Activated naive CD4-positive, alpha-beta T cell (primary cell): ENCODE measurements at places on chromosomes 6 and 20.
A peak's percentile ranks its signal among the peaks of the same experiment; 100 is the strongest.

- DNase-seq, result no peak
Measured at GRCh38 chr20:46315311-46315710, 7.0 kb upstream of the CDH22 start.

DNA sequence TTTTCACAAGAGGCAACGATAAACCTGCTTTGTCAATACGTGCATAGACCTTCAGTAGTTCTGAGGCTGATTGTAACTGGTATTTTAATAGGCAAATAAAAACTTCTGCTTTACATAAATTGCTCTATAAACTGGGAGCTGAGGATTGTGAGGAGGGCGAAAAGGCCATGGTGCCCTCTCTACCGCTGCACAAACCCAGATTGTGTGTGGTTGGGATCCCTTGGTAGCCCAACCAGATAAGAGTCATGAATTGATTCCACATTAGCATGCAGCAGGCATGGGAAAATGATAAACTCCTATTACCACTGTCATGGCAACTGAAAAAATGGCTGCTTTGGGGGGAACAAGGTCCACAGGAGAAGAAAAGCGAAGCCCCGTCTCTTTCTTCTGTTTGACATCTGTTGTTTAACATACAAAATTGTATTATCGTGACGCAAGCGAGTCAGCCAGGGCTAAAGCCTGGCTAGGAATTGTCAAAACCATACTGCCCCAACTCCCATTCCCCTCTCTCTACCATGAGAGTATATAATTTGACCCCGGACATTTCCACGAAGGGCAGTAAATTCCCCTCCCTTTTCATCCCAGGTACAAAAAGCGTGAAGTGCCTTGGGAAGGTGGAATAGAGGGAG lies 157.8 kb upstream of the SALL4 start:
- DNase-seq, result no peak

GRCh38 chr6:10465629-10466499 lies 51.0 kb upstream of the TFAP2A start:
- DNase-seq, result no peak

DNA sequence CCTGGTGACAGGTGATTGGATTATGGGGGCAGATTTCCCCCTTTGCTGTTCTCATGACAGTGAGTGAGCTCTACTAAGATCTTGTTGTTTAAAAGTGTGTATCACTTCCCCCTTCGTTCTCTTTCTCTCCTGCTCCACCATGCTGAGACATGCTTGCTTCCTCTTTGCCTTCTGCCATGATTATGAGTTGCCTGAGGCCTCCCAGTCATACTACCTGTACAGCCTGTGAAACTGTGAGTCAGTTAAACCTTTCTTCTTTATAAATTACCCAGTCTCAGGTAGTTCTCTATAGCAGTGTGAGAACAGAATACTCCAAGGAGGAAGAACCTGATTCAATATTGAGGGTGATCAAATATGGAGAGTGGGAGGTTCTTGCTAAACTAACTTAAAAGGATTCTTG lies 724.9 kb downstream of the DOK5 start:
- no peak for DNase-seq

DNA sequence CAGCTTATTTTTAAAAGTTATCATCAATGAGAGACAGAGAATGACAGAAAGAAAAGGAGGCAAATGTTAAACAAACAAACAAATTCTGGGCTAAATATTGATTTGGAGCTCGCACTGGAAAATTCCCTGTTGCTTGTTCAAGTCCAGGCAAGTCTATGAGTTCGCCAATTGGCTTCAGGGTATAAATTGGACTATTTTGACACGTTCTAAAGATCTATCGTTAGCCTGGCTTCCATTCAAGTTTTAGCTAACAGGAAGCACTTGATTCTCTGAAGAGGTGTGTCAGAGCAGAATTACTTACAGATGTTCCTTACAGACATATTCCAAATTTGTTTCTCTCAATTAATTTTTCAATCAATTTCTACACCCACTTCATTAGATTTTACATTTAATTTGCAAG lies 15.8 kb upstream of the RFPL4B start:
- DNase-seq, result no peak

- DNase-seq, result no peak
Measured at GRCh38 chr20:48489046-48489463, 338.7 kb downstream of the PREX1 start.

DNA sequence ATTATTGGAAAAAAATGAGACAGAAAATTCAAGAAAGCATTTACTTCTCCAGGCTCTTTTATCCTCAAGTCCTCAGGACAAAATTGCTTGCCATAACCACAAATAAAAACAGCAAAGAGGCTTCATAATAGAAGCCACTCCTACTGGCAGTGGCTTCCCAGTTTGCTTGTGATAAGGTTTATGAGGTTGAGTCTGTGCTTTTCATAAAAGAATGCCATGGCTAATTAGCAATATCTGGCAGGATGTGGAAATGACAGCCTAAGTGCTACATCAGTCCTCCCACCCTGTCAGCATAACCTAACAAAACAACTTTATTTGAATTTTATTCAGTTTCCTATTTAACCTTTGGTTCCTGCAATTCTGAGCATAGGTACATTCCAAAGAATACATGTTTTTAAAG lies 80.9 kb upstream of the HTR1E start:
- DNase-seq, result no peak

- DNase-seq, result no peak
Measured at GRCh38 chr6:147366290-147366689, 142.2 kb upstream of the SAMD5 start.

DNA sequence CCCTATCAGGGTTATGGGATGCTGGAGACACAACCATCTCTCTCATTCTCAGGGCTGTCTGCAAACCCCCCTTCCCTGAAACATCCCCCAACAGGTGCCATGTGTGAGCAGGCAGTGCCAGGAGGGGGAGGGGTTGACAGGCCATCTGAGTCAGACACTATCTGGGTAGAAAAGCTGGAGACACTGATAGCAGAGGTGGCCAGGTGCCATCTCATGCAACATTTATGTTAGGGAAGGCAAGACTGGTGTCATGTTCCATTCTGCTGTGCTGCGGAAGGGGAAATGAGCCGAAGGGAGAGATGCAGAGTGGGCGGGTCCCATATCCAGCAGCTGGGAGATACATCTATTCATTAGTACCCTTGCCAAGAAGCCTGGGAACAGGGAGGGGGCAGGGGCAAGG lies 3.5 kb downstream of the LHFPL5 start:
- no peak for DNase-seq

GRCh38 chr6:14857501-14857900 lies 388.4 kb upstream of the JARID2 start:
- peak; percentile 49 for DNase-seq

GRCh38 chr6:124958149-124958548 lies 4.1 kb upstream of the RNF217 start:
- no peak for DNase-seq

DNA sequence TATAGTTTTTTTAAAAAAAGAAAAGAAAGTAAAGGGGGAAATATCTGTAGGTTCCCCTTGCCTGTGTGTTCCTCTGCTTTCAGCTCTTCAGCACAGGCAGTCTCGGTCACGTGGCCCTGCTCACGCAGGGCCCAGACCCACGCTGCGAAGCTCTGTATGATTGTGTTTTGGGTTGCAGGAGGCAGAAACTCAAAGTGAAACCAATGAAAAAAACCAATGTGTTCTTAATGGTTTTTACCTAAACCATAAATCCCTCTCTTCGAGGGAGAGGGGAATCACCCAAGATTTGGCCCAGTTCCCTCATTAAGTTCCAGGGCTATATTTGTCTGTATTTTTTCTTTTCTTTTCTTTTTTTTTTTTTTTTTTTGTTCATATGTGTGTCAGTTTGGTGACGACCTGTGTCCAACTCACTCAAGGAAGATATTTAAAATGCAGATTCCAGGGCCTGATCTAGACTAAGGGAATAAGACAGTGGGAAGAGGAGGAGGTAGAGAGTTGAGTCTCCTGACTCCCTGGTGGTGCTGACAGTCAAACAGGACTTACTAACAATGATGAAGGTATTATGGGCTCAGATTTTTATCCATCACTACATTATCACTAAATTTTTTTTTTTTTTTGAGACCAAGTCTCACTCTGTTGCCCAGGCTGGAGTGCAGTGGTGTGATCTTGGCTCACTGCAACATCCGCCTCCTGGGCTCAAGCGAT lies 33.8 kb upstream of the RREB1 start:
- peak; percentile 45 for DNase-seq

GRCh38 chr6:75791881-75792280 lies 42.8 kb downstream of the MYO6 start:
- no peak for DNase-seq

DNA sequence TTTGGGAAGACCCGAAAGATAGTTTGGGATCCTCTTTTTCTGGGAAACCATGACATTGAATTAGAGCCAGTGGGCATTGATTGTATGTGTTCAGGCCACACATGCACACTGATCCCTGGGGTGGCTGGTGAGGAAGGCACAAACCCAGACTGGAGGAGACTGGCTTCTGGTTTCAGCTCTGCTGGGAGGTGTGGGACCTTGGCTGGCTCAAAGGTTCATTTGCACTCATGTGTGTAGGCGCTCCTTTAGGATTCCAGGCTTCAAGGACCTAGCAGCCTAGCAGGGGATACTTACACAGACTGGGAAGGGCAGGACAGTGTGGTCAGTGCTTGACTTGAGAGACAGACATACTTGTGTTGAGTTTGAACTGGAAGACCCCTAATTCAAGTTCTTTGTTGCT lies 7.2 kb downstream of the RIN2 start:
- DNase-seq, result no peak

DNA sequence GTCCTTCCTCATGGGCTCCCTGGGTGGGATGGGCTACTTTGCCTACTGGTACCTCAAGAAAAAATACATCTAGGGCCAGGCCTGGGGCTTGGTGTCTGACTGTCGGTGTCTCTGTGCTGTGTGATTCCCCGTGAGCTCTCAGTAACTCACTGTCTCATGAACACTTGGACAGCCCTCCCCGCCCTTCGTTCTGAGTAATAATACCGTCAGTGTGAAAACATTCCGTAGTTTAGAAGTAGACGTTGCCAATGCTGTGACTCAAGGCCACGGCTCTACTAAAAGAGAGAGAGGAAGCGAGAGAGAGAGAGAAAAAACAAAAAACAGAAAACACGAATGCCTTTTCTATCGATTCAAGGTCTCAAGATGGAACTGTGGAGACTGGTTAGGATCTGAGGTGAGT lies 31.8 kb downstream of the FITM2 start:
- no peak for DNase-seq

- DNase-seq, result no peak
Measured at GRCh38 chr6:86331919-86332318, 605.4 kb upstream of the HTR1E start.

- DNase-seq, result no peak
Measured at GRCh38 chr20:60589623-60590022, 631.4 kb downstream of the CDH26 start.

DNA sequence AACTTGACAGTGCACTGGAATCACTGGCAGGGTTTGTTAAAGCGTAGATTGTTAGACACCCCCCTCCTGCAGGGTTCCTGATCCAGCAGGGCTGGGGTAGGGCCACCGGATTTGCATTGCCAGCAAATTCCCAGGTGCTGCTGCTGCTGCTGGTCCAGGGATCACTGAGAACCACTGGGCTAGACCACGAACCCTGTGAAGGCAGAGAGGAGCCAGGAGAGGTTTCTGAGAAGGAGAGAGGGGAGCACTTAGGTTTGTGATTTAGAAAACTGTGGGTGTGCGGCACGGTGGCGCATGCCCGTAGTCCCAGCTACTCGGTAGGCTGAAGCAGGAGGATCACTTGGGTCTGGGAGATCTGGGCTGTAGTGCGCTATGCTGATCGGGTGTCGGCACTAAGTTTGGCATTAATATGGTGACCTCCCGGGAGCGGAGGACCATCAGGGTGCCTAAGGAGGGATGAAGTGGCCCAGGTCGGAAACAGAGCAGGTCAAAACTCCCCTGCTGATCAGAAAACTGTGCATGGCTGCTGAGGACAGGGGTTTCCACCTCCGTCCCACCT lies 53.6 kb upstream of the FAM83D start:
- DNase-seq, result no peak

DNA sequence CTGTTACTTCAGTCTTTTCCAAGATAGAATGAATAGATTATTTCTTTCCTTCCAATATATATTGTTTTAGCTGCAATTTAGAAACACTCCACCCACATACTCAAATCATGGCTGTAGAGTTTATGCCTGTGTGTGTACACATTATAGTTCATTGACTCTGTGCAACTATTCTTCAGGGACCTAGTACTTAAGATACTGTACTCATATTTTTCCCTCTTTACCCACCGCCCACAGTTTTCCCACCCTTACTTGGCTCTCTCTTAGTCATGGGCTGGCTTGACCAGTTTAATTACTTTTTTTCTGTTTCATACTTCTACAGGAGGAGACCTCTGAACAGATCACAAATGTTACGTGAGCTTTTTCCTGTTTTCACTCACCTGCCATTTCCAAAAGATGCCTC lies 30.4 kb downstream of the C6orf89 start:
- no peak for DNase-seq

DNA sequence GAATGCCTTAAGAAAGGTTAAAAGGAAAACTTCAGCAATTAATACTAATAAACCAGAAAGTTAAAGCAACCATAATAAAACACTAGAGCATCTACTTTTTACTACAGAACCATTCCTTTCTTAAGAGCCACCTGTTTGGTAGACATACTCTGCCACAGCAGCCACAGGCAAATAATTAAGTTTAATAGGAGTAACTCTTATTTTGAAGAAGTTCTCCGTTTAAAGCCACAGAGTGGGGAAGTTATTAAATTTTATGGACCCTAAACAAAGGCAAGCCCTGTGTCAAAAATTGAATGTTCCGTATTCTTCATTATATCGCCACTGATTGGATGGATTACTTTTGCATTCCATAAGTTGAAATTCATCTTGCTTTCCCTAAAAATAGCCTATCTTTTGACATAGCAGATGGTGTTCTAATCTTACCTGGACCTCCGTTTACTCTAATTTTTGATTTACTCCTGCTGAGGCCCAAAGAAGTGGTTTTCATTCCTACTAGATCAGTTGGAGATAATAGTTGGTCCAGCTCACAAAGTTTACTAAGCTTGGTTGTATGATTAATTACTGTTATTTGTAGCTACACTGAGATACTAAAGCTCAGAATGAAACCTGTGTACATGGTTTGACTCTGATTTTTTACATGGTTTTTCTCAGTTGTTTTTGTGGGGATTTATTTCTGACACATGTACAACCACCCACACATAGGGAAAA lies 140.4 kb upstream of the SUPT3H start:
- no peak for DNase-seq

DNA sequence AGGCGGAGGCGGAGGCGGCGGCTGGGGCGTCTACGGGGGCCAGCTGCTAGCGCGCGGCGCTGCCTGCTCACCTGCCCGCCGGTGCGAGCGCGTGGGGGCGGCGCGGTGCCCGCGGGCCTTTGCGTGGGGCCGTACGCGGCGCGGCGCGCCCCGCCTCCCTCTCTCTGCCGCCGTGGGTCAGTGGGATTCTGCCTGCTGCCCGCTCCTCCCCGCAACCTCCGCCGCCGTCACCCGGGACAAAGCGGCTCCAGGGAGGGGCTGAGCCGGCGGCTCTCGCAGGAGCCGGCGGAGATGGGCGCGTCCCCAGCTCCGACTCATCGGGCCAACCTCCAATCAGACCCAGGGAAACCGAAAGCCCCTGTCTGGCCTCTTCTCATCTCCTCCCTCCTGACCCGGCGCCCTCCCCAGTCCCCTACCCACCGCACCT lies at the start of gene RCAN2:
TSS of gene RCAN2 (minus strand) at position 249 of the 427 bp plus-strand sequence.
- DNase-seq, result no peak

- no peak for DNase-seq
Measured at GRCh38 chr6:136945711-136946121, 23.6 kb downstream of the SLC35D3 start.

- peak; percentile 15 for DNase-seq
Measured at GRCh38 chr6:46170357-46171289, at the start of gene ENPP5. Gene ENPP5 (minus strand): TSS chr6:46170980. CDS start chr6:46168262, 2,718 bp downstream.

GRCh38 chr20:10277616-10278015 lies 59.0 kb downstream of the SNAP25 start:
- no peak for DNase-seq

GRCh38 chr6:135657207-135657606 lies 159.7 kb upstream of the AHI1 start:
- DNase-seq, result no peak
